Stimulated activated CD8-positive, alpha-beta memory T cell treated with anti-CD3 and anti-CD28 coated beads, Interleukin-4, amount 100 ng/mL, for 24 hours (primary cell): ENCODE measurements at places on chromosomes 16 and 17.

GRCh38 chr17:60804831-60805230 lies 127.2 kb downstream of the BCAS3 start:
- DNase-seq = no peak

- no peak for DNase-seq
These were observed 1.7 kb upstream of the NLRP1 start for GRCh38 chr17:5585836-5586521.

DNA sequence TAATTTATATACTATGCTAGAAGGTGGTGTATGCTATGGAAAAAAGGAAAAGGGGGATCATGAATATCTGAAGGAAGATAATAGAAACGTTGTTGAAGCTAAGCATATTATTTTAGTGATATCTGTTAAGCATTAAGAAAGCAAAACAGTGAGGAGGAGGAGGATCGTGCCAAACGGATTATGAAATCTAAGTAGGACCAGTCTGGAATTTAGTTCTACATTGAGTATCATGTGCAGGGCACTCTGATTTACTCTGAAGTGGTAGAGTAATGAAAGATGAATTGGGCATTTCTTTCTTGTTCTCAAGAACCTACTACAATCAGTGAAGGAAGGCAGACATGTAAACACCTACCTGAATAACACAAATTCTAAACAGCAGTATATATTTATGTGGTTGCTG lies 195.3 kb downstream of the CYB561 start:
- DNase-seq = no peak

DNA sequence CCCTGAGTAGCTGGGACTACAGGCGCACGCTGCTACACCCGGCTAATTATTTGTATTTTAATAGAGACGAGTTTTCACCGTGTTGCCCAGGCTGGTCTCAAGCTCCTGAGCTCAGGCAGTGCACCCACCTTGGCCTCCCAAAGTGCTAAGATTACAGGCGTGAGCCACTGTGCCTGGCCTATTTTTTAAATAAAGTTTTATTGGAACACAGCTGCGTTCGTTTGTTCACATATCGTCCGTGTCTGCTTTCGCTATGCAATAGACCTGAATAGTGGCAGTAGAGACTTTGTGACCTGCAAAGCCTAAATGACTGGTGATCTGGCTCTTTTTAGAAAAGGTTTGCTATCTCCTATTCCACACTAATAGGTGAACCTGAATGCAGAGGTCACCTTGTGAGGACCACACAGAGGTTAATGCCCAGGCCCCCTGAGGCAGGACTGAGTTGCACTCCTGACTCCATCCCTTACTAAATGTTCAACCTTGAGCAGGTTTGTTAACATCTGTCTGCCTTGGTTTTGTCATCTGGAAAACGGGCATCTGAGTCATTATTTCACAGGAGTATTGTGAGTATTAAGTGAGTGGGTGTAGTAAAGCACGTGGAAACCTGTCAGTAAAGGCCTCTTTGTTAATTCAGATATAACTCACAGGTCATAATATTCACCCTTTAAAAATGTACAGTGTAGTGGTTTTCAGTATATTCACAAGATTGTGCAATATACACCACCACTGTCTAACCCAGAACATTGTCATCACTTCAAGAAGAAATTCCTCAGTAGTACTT lies 157.5 kb upstream of the CACNG5 start:
- DNase-seq = no peak

DNA sequence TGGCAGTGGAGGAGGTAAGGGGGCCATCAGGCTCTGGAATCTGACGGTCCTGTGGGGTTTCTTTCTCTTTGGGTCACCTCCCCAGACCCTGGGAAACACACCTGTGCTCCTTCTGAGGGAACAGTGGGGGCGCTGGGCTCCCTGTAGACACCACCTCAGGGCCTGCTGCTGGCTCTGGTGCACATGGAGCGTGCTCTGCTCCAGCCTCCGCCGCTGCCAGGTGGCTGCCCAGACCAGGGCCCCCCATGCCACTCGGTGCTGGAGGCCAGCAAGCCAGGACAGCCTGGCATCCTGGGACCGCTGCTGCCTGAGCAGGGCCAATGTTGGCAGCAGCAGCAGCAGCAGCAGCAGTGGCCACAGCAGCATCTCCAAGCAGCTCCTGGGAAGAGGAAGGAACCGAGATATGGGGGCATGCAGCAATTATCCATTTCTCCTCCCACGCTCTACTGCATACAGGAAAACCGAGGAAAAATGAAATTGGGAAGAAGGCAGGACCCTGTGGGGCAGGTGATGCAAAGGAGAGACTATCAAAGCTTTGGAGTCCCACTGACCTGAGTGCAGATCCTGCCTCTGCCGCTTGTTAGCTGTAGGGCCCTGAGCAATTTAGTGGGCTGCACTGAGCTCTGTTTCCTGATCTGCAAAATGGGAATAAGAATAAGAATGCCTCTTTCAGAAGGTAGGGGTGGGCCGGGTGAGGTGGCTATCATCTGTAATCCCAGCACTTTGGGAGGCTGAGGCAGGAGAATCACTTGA lies 902 bp downstream of the GHDC start:
- DNase-seq = no peak
